M059J (cell line): ENCODE measurements at places on chromosomes 11 and 22. TPM values are rescaled to one million over a fixed set of nuclear protein-coding genes. Genes with fewer than 3 reads are reported as not detected.

Gene NCAM1
- total RNA-seq: not detected in 2 replicates

Gene DLG2
- total RNA-seq: 0.37 TPM in 1 of 2 replicates, not detected in the other

Gene POU2AF2
- total RNA-seq: not detected in 2 replicates

Gene ZFP91
- total RNA-seq: 59.8 and 88.9 TPM in 2 replicates

Gene NTM
- 0.96 and 1.5 TPM in 2 replicates for total RNA-seq

DNA sequence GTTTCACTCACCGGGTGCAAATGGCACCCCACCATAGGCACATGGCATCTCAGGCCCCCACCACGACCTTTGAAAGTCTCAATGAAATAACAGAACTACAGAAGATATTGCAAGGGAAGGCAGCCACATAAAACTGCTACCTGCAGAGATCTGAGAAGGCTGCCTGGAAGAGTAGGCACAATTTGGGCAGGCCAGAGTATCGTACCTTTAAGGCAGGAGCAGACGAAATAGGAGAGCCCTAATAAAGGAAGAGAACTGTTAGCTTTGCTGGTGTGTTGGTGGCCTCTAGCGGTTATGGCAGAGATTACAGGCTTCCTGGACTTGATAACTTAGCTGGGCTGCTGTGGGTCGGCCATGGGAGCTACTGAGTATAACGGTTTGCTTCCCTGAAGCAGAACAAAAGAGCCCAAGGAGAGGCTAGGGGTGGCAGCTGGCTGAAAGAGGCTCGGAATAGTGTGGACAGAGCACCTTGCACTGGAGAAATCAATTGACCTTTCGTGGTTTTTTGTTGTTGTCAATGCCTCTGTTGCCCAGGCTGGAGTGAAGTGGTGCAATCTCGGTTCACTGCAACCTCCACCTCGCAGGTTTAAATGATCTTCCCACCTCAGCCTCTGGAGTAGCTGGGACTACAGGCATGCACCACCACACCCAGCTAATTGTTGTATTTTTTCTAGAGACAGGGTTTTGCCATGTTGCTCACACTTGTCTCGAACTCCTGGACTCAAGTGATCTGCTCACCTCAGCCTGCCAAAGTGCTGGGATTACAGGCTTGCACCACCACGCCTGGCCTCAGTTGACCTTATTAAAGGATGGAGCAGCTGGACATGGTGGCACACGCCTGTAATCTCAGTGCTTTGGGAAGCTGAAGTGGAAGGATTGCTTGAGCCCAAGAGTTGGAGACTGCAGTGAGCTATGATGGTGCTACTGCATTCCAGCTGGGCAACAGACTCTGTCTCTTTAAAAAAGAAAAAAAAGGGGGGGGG lies 4.8 kb downstream of the SDF2L1 start:
- peak; percentile 71 for DNase-seq

- DNase-seq: peak; percentile 49
Observed at GRCh38 chr11:115364896-115365295, 139.3 kb downstream of the CADM1 start.

GRCh38 chr11:62706850-62707247 lies 375 bp downstream of the BSCL2 start:
- DNase-seq: no peak

GRCh38 chr11:120102050-120102863 lies 35.7 kb downstream of the TRIM29 start:
- DNase-seq: no peak

DNA sequence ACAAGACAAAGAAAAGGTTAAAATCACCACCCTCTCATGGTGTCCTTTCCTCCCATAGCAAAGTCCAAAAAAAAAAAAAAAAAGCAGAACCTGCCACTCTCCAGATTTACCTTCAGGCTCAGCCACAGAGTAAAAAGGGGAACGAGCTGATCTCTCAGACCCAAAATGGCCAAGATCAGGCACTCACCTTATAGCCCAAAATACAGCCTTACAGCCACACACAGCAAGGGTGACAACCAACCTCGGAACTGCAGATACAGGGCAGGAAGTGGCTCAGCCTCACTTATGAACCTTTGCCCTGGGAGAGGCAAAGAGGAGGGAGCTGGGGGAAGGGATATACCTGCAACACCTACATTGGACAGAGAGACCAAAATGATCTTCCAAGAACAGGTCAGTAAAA lies 4.5 kb downstream of the FHIP1B start:
- no peak for DNase-seq

- no peak for DNase-seq
Observed at GRCh38 chr11:59818572-59818971, 8.0 kb upstream of the MRPL16 start.

DNA sequence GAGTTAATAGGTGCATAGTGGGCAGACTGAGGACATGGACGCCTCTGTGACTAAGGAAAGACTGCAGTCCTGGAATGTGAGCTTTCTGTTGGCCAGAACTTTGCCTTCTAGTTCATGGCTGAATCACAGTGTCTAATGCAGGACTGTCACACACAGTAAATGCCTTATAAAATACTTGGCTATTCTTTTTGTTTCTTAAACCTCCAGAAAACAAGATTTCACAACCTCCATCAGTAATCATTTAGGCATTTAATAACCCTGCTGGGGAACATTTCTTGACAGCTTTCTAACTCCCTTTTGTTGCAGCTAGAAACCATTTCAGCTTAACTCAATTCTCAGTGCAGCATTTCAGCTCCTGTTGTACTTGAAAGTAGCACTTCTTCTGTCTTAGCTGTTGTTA lies 335.8 kb upstream of the DDI1 start:
- peak; percentile 61 for DNase-seq

DNA sequence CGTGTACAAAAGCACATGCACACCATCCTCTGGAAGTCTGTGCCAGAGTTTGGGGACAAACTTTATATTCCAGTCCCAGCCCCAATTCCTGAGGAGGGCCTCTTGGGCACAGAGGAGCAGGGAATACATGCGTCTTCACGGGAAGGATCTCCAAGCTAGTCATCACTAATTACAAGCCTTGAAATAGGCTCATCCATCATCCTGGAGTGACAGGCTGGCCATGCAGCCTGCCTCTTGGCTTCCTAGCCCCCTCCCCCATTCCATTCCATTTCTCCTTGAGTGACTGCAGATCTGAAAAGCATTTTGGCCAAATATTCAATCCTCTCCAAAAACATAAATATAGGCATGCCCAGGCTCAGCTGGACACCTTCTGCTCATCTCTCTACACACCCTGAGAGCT lies 24.8 kb downstream of the SERPING1 start:
- peak; percentile 26 for DNase-seq

DNA sequence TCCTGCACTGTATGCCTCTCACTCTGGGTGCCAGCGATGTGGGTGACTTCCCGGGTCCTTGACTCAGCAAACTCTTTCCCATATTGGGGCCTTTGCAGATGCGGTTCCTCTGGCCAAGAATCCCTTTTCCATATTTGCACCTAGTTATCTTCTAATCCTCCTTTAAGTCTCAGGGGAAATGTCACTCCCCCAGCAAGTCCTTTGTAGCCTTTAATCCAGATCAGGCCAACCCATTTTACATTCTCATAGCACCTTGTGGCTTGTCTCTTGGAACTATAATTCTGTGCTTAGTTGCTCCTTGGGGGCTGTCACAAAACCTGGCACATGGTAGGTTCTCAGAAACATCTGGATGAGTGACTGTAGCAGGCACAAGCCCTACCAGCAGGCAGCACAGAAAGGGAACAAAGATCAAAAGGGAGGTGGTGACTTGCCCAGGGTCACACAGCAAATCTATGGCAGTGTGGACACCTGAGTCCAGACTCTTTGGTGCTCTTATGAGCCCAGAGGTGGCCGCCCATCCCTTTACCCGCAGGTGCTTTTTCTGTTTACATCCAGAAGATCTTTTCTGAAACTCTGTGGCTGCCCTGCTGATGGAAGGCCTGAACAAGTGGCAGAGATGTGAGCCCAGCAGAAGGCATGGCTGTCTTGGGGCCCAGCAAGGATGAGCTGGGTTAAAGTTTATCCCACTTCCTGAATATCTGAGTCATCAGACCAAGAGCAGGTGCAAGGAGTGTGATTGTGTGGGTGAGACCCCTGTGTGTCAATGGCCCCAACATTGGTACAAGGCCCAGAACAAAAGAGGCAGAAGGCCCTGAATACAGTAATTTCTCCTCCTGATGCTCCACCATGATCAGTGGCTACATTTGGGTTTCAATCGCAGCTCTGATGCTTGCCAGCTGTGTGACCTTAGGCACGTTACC lies 78.6 kb upstream of the GRK3 start:
- no peak for DNase-seq

- DNase-seq: no peak
Observed at GRCh38 chr11:2529636-2530035, 84.8 kb downstream of the KCNQ1 start.

DNA sequence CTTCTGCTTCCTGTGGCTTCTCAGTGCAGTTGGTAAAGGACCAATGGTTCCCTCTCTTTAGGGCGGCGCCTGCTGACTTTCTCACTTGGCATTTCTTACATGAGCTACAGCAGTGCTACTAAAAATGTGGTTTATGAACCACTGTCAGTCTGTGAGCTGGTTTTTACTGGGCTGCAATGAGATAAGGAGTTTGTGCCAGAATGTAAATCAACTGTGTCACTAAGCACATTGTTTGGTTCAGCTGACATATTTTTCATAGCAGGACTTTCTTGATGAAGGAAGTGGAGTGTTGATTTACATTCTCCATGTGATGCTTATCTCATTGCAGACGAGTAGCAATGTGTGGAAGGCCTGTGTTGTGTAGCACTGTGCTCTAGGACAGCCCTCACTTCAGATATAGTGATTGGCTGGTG lies 463.3 kb downstream of the SOX6 start:
- peak; percentile 68 for DNase-seq
